ENCODE measurements at places on chromosomes 5 and 9.

DNA sequence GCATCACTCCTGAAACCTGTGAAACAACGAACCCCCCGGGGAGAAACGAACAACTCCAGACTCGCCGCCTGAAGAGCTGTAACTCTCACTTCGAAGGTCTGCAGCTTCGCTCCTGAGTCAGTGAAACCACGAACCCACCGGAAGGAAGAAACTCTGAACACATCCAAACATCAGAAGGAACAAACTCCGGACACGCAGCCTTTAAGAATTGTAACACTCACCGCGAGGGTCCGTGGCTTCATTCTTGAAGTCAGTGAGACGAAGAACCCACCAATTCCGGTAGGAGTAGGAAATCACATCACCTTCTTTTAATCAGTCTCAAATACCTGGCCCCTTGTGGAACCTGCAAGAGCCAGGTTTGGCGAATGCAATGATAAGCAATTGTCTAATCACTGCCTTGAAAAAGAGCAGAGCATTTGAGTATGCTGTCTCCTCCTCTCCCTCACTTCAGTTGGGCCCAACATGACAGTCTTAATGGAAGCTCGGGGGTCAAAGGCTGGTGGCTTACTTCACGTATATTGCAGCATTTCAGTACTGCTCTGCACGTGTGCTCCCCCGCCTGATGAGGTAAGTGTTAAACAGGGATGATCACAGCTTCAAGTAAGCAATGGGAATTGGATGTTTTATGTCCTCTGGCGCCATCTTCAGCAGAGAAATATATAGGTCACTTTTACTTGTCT lies 473 bp downstream of the IRGM start:
- peak; percentile 39 for DNase-seq

DNA sequence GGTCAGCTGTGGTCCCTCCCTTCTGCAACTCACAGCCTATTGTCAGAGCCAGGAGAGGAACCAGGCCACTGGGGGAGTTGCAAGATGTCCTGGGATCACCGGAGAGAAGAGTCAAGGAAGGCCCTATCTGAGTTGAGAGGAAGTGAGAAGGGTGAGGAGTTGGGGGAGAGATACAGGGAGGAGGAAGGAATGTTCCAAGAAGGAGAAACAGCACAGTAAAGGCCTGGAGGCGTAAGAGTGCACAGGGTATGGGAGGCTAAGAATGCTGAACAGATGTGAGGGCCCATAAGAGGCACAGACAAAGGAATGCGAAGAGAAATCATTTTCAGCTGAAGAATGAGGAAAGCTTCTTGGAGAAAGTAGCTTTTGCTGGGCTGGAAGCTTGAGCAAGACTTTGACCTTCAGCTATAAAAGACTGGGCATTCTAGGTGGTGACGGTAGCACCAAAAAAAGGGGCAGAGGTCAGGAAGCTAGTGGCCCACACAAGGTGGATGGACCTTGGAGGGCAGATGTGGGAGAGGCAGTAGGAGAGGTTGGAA lies 21.6 kb upstream of the CSF1R start:
- DNase-seq: no peak

DNA sequence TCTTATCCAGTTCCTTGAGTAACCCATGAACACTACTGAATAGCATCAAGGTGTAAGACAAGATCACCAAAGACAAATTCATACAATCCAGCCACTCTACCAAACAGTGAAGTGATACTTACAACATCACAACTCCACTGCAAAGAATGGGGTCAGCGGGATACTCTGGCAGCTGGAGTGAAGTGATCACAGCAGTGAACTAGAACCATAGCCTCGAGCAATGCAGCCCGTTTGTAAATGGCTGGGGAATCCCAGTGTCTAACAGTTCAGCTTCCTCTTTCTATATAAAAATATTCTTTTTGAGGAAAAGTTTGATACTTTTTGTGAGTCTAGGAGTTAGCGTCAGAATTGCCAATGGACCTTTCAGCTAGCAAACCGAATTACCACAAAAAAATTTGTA lies 515.2 kb downstream of the ZNF608 start:
- DNase-seq: no peak

GRCh38 chr9:129612815-129613519 lies 7.9 kb downstream of the C9orf50 start:
- DNase-seq: no peak

DNA sequence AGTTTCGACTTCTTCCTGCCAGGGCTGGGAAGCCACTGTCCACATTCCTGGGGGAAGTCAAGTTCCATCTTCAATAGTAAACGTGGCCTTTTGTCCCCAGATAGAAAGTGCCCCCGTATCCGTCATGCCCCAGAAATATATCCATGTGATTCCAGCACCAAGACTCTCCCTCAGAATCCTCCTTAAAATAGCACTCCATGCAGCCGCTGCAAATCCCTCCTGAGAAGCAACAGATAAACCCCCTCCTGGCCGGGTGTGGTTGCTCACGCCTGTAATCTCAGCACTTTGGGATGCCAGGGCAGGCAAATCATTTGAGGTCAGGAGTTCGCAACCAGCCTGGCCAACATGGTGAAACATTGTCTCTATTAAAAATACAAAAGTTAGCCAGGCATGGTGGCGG lies 126.1 kb downstream of the OLFM1 start:
- DNase-seq: no peak

- no peak for DNase-seq
These were observed 59.8 kb upstream of the BARX1 start for GRCh38 chr9:94014920-94015319.

- DNase-seq: no peak
These were observed 47.8 kb downstream of the SLC1A1 start for GRCh38 chr9:4538107-4538506.

GRCh38 chr5:107282061-107282460 lies 388.7 kb downstream of the EFNA5 start:
- DNase-seq: no peak

- no peak for DNase-seq
These were observed 39.4 kb downstream of the PRRX2 start for GRCh38 chr9:129704807-129705206.

- no peak for DNase-seq
These were observed 141.8 kb upstream of the CD180 start for GRCh38 chr5:67338421-67338820.

GRCh38 chr9:77838986-77839385 lies 190.9 kb upstream of the GNA14 start:
- no peak for DNase-seq

- DNase-seq: no peak
These were observed 110.5 kb upstream of the CD180 start for GRCh38 chr5:67306965-67307607.
